Endothelial cell (in vitro differentiated cells): ENCODE measurements at places on chromosomes 1 and 21.

- no peak for DNase-seq
Measured at GRCh38 chr1:33119532-33120217, 38.7 kb downstream of the AZIN2 start.

- peak; percentile 49 for DNase-seq
Measured at GRCh38 chr1:185670187-185670627, 64.0 kb upstream of the HMCN1 start.

GRCh38 chr1:190196020-190196419 lies 281.6 kb downstream of the BRINP3 start:
- no peak for DNase-seq

- DNase-seq, result no peak
Measured at GRCh38 chr1:153856763-153857162, 66.0 kb downstream of the GATAD2B start.

GRCh38 chr1:223859058-223859457 lies 13.3 kb upstream of the TP53BP2 start:
- DNase-seq, result no peak

GRCh38 chr1:157658571-157658970 lies 42.0 kb downstream of the FCRL3 start:
- no peak for DNase-seq

- DNase-seq, result no peak
Measured at GRCh38 chr21:34642211-34643075, 26.4 kb upstream of the CLIC6 start.

- DNase-seq, result no peak
Measured at GRCh38 chr1:209577346-209577745, 6.2 kb upstream of the CAMK1G start.

DNA sequence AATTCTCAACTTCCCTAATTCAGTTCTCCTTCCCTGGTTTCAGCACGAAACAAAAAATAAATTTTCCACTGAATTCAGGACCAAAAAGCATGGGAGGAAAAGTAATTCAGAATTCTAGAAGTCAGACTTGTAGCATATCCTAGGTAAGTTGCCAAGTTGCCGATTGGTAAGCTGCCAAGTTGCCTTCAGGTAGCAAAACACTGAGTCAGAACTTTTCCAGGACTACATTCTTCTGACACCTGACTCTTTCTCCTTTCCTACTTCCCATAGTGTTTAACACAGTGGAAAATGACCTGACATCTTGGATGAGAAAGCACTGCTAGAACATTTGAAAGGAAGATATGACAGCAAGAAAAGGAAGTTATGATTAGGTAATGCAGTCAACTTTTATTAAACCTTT lies 322.8 kb downstream of the SPATA17 start:
- no peak for DNase-seq

DNA sequence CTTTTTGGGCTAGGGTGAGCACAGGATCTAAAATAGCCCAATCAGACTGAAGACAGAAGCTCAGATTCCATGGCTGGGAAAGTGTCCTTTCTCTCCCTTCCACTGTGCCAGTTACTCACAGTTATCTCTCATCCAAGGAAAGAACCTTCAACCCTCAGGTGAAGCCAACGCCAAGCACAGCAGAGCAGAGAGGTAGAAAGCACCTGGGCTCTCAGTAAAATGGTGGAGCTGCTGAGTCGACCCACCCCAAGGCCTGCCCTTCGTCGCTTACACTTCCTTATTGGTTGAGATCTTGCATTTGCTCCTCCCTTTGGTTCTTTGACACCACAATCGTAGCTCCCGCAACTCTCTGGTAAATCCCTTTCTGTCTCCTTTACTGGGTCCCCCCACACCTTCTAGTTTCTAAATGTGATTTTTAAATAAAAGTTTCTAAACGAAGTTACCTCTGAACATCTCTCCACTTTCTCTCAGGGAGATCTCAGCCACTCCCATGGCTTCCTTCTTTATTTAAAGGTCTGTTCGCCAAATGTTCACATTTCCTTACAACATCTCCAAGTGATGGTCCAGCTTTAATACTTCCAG lies 27.5 kb upstream of the SLC30A1 start:
- no peak for DNase-seq

DNA sequence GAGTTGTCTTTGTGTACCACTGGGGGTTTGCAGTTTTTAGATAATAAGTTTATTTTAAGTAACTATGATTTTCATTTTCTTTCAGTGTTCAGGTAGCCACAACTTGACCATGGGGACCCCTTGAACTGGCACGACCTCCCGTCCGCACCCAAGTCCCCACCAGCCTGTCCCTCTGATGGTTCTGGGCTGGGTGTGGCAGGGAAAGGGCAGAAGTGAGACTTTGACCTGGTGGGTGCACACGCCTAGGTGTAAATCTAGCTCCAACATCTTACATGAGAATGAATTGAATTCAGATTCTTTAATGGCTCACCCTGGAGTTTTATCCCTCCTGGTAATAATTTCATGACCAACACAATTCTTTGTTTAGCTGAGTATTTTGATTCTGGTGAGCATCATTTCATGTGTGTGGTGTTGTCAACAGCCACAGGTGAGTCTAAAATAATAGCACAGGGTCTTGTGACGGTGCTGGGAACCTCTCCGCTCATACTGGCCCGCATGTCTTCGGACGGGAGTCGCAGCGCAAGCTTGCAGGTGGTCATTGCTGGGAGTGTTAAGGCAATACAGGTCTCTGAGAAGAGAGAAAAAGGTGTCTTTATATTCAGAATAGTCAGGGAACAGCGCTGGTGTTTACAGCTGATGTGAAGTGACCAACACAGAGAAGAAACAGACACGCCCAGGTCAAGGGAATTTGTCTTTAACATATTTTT lies 50.8 kb upstream of the POFUT2 start:
- DNase-seq, result no peak

DNA sequence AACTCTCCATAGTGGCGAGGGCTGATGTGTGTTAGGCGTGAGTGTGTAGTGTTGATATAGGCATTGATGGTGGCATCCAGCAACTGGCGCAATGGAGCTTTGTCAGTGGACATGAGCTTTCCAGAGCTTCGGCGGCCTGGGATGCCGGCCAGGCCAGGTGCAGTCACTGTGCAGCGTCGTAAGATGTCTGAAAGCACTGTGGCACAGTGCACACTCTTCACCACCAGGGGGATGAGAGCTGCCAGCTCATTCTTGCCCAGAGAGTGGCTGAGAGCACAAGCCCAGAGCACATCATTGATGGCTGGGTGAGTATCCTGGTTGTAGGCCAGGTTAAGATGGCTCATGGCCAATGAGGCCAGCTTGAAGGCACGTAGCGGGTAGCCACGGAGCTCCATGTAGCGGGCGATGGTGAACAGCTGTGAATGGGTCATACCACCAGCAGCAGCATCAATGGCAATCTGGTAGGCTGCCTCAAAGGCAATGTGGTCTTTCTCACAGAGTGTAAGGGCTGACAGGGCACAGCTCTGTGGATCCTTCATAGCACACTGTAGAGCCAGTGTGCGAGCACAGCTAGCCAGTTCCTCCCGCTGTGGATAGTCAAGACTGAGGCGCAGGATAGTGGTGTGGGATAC lies 6.7 kb downstream of the UROD start:
- DNase-seq, result peak; percentile 73

DNA sequence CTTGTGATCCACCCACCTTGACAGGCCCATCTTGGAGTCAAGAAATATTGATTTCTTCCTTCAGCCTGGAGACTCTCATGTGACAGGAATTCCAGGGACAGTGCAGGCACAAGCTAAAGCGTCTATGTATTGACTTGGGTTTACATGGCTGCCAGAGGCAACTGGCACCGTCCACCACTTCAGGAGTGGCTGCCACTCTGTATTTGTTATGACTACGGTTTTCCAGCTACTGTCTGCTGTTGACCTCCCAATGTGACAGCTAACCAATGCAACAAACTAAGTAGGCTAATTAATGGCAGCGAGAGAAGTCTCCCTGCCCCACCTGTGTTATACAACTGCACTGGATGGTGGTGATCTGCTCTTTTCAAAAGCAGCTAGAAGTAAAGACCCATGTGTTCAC lies 56.9 kb downstream of the CD58 start:
- no peak for DNase-seq

GRCh38 chr1:47763591-47764171 lies 233.5 kb downstream of the TRABD2B start:
- no peak for DNase-seq

- no peak for DNase-seq
Measured at GRCh38 chr1:30936541-30937171, 28.1 kb upstream of the SDC3 start.

- DNase-seq, result no peak
Measured at GRCh38 chr1:70760154-70760553, 287.5 kb downstream of the PTGER3 start.

DNA sequence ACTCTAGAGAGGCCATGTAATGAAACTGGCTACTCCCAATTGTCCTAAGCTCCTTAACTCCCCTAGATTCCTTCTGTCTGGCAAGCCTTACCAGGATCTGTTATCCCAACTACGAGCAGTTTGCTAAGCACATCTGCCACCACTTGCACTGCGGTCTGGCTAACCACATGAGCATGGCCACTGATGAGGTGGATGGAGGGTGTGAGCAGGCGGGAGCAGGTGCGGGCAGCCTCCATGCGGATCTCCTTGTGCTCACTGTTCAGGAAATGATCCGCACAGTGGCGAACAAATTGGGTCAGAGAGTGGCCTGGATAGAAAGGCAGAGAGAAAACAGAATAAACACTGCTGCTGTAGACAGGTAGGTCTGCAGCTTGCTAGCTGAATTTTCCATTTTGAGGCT lies 24.0 kb downstream of the MTOR start:
- no peak for DNase-seq

DNA sequence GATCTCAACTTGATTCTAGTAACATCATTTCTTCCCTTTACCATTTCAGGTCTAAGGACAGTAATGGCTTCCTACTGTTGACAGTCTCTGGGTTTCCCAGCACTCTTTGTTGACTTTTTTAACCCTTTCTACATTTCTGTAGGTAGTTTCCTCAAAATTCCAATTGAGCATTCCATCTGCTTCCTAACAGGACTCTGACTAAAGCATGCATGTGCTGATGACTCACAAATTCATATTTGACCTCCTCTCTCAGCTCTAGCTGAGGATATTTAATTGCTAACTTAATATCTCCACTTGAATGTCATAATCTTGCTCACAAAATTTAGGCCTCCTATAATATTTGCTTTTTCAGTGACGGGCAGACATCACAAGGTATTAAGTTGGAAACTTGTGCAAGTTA lies 93.3 kb upstream of the ZNHIT6 start:
- DNase-seq, result no peak

- DNase-seq, result no peak
Measured at GRCh38 chr1:165116732-165117131, 239.8 kb downstream of the LMX1A start.

DNA sequence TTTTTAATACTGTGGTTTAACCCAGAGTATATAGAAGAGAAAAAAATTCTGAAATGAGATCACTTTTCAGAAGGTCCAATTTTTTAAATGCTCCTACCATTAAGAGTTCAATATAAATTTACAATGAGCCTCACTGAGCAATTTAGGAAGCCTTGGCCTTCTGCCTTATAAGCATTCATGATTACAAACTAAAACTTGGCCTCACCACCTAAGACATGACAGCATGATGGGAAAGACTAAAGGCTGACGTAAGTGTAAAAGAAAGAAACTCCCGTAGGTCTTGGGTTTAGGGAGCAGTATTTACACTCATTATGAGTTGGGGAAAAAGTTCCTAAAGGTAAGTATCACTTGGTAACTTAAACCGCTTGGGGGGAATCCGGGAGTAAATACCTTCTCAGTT lies 70.7 kb upstream of the ESRRG start:
- no peak for DNase-seq

DNA sequence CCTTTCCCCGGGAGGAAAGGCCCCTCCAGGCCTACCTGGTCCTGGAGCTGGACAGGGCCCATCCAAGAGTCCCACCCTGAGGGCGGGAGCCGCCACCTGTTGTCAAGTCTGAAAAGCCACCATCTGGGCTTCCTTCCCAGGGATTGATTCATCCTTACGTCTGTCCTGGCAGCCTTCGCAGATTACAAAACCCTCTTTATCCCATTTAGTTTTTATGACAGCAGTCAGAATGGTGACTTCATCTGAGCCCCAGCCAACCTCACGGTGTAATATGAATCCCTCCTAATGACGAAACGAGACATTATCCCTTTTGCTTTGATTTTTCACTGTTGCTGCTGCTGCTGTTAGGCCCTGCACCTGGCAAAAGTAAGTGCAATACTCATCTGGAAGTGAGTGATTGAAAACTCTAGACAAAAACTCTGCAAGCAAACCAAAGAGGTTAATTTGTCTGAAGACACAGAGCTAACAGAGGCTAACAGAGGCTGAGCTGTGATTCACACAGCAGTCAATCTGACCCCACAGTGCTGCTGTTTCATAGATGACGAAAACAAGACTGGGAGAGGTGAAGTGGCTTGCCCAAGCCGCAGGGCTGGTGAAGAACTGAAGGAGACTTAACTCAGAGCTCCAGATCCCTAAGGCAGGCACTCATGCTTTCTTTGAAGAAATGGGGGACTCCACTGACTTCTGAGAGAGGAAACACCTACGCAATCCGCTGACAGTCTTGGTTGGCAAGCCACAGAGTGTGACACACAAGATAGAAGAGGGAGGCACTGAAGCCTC lies 30.0 kb upstream of the S100A7 start:
- DNase-seq, result no peak

DNA sequence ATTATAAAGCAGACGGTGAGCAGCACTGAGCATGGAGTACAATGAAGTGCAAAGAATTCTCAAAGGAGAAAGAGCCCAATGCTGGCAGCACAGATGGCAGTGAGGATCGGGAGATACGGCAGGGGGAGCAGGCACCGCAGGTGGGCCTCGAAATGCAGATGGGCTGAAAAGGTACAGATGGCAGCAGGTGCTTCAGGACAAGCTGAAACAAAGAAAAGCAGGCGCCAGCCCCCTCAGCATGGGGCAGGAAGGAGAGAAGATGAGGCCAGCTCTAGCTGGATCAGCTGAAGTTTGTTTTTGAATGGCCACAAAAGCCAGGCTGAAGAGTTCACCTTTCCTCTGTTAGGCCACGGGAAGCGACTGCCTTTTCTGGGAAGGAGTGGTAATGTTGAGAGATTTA lies 7.7 kb downstream of the CFAP298 start:
- no peak for DNase-seq

- no peak for DNase-seq
Measured at GRCh38 chr21:42733874-42734273, 80.5 kb downstream of the PDE9A start.

- no peak for DNase-seq
Measured at GRCh38 chr1:109371341-109371739, 26.4 kb downstream of the SORT1 start.

- no peak for DNase-seq
Measured at GRCh38 chr1:211900441-211900840, 69.9 kb upstream of the LPGAT1 start.

GRCh38 chr1:112342558-112342957 lies 53.5 kb upstream of the CTTNBP2NL start:
- no peak for DNase-seq

DNA sequence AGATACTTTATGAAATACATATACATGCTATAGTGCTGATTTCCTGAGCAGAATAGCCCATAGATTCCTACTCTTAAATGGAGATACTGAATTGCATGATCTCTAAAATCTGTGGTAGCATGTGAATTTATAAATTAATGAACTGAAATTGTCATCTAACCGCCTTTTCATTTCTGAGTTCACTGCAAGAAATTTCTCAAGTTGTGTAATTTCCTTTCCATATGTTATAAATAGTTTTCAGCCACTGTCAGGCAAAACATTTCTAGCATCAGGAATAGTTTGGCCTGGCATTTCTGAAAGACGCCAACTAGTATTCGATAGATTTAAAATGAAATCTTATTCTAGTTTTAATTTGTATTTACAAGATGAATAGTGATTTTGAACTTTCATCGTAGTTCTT lies 310.1 kb downstream of the USH2A start:
- DNase-seq, result no peak

- DNase-seq, result no peak
Measured at GRCh38 chr1:186531561-186532165, 70.7 kb upstream of the PDC start.
